ENCODE measurements at places on chromosomes 5 and 9. TPM values are rescaled to one million over a fixed set of nuclear protein-coding genes. Genes with fewer than 3 reads are reported as not detected.

GRCh38 chr5:73095564-73096238, 24.7 kb upstream of the TMEM171 start:
- DNase-seq = no peak

DNA sequence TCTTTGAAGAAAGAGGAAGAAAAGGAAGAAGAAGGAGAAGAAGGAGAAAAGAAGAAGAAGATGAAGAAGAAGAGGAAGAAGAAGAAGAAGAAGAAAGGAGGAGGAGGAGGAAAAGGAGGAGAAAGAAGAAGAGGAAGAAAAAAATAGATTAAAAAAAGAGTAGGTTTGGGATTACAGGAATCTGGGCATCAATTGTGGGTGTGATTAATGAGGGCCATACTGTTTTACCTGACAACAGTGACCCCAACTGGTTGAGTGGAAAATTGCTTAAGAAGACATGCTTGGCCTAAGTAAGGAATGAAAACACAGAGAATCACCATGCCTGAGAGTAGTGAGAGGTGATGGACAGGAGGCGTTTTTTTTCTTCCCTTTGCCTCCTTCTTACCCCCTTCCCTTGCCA, 114.6 kb downstream of the FAM170A start:
- no peak for DNase-seq

DNA sequence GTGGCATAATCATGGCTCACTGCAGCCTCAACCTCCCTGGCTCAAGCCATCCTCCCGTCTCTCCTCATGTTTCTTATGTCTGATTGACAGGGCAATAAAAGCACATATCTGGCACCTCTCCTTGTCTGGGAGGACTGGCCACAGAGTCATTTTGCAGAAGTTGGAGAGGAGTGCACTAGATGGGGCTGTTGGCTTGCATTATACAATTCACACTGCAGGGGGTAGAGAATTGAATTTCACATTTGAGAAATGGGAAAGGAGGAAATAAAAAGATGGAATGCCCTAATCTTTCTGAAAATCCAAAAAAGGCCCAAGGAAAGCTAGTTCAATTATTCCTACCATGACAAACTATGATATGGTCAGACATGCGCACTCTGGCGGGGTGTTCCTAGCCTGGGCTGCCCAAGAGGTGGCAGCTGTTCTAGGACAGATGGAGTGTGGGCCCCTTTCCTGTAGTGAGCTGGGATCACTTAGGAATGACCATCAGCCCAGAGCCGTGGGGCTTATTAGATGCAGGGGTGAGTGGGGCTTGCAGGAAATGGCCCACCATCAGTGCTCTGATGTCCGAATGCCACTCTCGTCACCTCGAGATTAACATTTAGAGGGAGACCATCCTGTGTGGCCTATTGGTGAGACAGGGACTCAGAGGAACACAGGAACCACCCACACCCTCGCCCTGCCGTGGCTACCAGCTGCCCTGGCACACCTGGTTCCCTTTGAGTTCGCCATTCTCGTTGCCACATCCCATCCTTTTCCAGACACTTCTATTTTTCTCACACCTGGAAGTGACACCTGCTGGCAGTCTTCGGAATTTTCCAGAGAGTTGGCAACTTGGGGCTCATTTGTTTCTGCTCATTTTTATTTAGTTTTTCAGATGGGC, 21.8 kb upstream of the ANKRD18A start:
- peak; percentile 49 for DNase-seq

GRCh38 chr5:150486402-150487198, 21.3 kb upstream of the NDST1 start:
- DNase-seq = peak; percentile 43

The CAMSAP1 gene
- 111 TPM for total RNA-seq

GRCh38 chr9:95067057-95067456, 250.5 kb downstream of the FANCC start:
- DNase-seq = no peak

The C5orf15 gene
- total RNA-seq = 35.7 TPM

- no peak for DNase-seq
Measured at GRCh38 chr5:133220851-133221674, 169.2 kb downstream of the HSPA4 start.

The IQGAP2 gene
- total RNA-seq = 10.4 TPM

DNA sequence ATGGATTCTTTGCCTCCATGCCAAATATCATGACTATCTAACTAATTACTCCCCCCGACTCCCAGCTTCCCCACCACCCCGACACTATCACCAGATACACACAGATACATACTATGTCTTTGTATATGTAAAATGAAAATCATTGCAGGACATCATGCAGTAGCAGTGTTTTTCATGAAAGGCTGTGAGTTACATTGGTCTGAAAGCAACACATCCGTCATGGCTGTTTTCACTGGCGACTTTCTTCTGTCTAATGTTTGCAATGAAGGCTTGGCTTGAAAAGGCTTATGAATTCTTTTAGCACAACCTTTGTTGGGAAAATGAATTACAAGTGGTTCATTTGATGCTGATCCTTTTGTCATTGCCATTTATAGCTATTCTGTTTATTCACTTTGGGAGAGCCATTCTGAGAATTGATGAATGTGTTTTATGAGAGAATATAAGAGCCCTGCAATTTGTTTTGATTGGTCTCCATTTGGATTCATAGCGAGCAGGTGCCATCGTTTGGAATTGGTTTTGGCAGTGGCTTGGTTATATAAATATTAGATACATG, 103.4 kb downstream of the PIP5K1B start:
- no peak for DNase-seq

The NOTCH1 gene
- 35.2 TPM for total RNA-seq

DNA sequence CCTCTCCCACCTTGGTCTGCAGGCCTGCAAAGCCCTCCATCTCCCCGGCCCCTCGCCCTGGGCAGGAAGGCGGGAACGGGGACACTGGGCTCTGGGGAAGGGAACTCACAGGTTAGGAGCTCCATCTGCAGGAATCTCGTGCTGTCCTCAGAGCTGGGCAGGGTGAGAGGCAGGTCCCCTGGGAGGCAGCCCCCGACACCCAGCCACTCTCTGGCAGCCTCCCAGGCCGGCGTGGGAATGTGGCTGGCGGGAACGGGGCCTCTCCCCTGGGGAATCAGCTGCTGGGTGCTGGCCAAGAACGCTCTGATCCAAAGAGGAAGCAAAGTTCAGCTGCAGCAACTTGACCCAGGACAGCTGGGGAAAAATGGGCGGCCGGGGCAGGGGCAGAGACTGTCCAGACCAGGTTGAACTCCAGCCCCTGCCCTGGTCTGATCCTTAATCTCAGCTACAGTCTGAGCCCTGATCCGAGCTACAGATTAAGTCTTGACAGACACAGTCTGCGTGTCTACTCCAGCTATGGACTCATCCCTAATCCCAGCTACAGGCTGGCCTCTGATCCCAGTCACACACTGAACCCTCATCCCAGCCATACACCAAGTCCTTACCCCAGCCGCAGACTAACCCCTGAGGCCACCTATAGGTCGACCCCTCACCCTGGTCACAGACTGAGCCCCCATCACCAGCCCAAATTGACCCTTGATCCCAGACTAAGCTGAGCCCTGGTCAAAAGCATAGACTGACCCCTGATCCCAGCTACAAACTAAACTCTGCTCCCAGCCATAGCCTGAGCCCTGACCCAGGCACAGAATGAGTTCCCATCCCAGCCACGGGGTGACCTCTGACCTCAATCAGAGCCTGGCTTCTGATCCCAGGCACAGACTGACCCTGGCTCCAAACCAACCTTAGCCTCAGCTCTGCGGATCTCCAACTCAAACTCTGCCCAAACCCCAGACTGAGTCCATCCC, 37.3 kb upstream of the EGFL7 start:
- no peak for DNase-seq

DNA sequence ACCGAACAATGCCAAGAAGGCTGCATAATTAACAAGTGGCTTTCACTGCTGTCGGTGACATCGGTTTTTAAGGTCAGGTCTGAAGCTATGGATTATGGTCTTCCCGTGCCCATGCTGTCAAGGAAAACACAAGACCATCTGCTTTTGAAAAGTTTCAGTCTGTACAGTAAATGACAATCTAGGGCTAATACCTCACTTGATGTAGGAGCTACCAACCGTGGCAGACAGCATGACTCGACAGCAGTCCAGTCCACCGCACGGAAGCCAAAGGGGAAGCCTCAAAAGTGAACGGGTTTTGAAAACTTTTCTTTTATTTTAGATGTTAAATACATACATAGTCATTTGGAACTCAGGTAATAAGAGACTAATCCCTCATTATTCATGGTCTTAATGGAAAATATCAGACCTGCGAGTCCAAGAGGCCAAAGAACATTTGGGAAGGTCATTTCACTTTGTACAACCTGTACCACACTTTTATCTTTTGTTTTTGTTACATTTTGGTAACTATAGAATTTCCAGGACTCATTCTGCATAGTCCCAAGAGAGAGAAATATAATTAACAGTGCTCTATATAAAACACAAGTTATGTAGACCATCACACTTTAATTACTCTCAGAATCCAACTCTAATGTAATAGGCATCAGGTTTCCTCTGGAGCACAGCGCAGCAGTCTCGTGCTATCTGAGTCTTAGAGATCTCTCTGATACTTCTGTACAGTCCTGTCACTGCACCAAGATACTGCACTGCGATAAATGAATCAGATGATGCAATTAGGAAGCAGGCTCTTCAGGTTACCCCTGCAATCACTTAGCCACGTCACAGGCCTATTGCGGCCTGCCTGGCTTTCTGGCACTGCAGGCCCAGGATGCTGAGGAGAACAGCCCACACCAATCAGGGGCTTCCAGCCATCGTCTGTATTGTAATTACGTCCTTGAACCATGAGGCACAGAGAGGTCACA, 184.9 kb downstream of the FANCC start:
- DNase-seq = no peak

DNA sequence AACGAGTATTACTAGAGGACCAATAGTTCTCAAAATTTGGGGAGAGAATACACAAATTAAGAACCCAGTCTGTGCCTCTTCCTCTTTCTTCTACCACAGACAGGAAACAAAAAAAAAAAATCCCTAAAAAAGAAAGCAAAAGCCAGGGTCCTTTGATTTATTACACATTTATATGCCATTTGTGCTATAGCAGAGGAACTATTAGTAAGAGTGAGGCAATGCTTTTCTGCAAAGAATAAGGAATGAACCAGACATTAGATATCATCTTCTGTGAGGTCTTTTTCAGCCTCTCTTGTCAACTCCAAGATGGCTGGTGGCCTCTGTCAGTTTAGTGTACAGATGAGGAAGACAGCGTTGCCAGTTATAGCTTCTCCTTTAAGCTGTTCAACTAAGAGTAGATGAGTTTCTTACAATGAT, 127.6 kb downstream of the RFX3 start:
- no peak for DNase-seq

GRCh38 chr5:42566652-42567295, 143.5 kb downstream of the GHR start:
- no peak for DNase-seq

The GMCL2 gene
- not detected for total RNA-seq

The NR4A3 gene
- total RNA-seq = 1.3 TPM

DNA sequence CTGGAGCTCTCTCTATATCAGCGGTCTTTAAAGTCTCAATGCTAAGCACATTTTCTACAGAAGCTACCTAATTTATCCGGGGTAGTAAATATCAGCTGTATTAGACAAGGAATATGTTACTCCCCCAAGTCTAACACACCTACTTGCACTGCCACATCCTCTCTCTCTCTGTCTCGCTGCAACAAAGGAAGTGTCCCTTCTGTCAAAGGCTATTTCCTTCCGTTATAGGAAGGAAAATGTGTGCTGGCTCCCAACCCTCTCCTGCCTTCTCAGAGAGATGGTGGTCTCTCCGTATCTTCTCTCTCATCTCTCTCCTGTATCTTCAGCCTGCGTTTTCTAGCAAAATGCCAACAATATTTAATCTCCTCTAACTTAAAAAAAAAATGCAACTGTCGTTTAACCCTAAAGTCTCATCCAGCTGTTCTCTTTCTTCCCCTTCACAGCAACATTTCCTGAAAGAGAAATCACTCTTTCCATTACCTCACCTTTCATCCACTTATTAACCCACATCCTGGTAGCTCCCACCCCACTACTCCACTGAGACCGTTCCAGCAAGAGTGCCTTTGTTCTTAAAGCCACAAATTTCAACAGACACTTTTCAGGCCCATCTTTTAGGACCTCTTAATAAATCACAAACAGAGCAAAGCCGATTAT, 2.3 kb downstream of the TTF1 start:
- no peak for DNase-seq

The TRUB2 gene
- total RNA-seq = 12.8 TPM

GRCh38 chr5:138632900-138633489, 57.8 kb upstream of the HSPA9 start:
- peak; percentile 42 for DNase-seq

GRCh38 chr9:111597852-111598732, 1.4 kb downstream of the PTGR1 start:
- peak; percentile 59 for DNase-seq

The MLANA gene
- total RNA-seq = not detected

DNA sequence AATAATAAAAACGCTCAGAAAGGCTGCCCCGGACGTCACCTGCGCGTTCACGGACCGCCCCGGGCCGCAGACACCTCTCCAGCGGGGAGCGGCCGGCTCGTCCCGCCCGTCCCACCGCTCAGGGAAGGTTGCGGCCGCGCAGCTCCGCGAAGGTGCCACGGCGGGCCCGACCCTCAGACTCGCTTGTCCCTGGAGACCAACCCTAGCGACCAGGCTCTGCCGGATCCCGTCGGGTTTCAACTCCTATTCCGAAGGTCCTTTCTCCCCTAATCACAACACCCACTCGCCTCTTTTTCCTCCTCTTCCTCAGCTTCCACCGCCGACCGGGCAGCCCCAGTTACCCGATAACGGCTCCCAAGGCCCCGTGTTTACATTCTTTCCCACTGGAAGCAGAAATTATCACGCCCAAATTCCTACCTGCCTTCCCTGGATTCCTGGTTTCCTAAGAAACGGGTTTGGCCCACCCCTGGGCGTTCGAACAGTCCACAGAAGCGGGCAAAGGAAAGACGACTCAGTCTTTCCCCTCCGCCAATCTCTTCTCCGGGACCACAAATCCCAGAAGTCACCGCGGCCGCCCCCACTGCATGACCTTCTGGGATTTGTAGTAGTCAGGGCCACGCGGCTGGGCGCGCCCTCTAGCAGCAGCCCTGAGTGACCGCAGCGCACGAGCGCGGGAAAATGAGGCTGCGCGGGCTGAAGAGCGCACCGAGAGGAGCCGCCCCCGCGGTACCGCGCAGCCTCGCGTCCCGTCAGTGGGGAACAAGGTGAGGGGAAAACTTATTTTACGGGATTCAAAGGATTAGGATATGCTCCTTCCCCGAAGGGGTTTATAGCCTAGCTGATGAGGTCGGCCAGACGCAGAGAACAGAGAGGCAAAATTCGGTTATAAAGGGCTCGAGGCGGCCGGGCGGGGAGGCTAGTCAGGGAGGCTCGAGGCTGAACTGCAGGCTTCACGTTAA, at the start of gene TTC33:
TTC33 (minus strand) TSS at position 555 of the 959 bp plus-strand sequence. CDS start 8,943 bp downstream, outside the sequence.
- peak; percentile 95 for DNase-seq

DNA sequence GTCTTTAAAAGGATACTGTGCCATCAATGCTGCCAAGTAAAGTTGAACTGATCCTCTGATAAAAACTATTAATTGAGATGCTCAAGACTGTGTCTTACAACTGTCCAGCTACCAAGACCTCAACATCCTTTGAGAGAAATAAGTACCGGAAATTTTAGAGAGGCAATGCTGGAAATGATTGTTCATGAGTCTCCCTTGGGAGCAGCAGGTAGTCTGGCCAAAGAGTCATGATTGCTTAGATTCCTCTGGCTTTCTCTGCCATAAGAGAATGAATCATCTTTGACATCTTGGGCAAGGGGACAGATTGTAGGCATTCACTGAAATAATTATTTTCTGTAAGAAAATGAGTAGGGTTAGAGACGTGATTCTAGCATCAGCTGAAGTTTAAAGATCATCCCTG, 466.6 kb upstream of the DAB2 start:
- DNase-seq = no peak

- no peak for DNase-seq
Measured at GRCh38 chr9:20551835-20552234, 70.5 kb downstream of the MLLT3 start.

GRCh38 chr9:83071626-83072025, 8.7 kb upstream of the RASEF start:
- DNase-seq = no peak

The PGM5 gene
- total RNA-seq = 16.2 TPM

Data from cerebellum (tissue), 4 donors.